ENCODE measurements at places on chromosomes 11 and 22.

GRCh38 chr22:47293368-47294221, 531.1 kb downstream of the TBC1D22A start:
- DNase-seq = no peak

- DNase-seq = no peak
Measured at GRCh38 chr22:26851125-26851524, 193.7 kb downstream of the MIAT start.

GRCh38 chr11:19817870-19818269, 105.2 kb downstream of the NAV2 start:
- DNase-seq = no peak

GRCh38 chr11:1830004-1830321, 4.8 kb upstream of the SYT8 start:
- no peak for DNase-seq

GRCh38 chr11:114472661-114473060, 33.4 kb downstream of the REXO2 start:
- no peak for DNase-seq

DNA sequence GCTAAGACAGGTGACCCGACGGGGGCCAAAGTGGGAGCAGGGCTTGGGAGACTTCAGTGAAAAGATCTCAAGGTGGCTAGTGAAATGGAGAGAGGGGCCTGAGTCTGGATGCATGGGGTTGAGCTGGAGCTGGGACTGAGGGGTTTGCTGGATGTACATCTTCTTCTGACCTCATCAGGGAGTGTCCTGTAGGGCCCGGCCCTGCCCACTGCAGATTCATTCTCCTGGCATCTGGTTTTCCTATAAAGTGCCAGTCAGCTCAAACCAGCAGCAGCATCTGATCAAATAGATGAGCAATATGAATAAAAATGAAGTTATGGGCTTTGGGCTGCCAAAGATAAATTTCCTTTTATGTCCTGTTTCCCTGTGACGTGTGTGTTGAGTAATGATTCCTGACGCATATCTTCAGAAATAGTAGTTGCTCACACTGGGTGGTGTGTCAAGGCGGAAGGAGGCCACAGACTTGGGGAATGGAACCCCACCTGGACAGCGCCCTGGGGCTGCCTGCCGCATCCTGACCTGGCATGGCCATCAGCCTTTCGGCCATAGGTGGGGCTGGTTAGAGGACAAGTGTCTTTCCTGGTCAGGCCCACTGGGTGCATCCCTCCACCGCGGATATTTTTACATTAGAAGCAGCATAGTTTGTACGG, 135.4 kb downstream of the OSBP2 start:
- no peak for DNase-seq

DNA sequence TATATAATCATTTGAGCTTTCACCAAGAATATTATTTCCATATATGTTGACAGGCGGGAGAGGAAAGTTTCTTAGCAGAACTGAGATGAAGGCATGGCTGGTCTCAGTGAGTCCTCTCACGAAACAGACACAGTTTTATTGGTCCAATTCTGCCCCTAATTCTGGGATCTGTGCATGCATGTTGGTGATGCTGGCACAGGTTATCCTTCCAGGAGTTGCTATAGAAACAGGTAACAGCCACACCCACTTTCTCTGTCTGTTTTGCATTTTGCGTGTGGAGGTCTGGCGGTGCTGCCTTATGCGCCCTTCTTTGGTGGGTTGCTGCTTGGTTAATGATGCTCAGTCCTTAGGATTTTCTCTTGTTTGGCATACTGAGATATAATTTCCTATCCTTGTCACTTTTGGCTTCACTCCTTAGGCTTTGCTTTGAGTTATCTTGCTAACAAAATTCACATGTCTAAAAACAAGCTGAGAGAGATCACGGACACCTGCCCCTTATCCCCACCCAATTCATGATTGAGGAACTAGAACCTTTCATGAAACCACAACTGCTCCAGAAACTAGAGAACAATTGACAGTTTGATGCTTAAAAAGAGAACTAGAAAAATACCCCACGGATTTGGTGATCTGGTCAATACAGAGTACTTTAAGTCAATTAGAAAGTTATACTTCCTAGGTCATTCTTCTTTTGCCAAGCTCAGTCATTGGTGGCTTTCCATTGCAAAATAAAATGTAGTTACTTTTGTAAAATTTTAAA, 189.3 kb downstream of the FAT3 start:
- no peak for DNase-seq

- DNase-seq = no peak
Measured at GRCh38 chr11:87187076-87187475, 149.3 kb downstream of the TMEM135 start.

DNA sequence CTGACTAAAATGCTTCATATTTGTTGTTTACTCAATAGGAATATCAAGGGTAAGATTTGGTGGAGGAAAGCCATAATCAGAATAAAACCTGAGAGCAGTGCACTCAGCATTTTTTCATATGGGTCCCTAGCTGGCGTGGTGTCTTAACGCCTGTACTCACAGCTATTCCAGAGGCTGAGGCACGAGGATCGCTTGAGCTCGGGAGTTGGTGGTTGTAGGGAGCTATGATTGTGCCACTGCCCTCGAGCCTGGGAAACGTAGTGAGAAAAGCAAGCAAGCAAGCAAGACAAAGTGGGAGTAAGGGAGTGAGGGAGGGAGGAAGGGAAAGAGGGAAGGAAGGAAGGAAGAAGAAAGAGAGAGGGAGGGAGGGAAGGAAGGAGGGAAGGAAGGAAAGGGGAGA, 242.5 kb downstream of the OR4C45 start:
- DNase-seq = no peak

DNA sequence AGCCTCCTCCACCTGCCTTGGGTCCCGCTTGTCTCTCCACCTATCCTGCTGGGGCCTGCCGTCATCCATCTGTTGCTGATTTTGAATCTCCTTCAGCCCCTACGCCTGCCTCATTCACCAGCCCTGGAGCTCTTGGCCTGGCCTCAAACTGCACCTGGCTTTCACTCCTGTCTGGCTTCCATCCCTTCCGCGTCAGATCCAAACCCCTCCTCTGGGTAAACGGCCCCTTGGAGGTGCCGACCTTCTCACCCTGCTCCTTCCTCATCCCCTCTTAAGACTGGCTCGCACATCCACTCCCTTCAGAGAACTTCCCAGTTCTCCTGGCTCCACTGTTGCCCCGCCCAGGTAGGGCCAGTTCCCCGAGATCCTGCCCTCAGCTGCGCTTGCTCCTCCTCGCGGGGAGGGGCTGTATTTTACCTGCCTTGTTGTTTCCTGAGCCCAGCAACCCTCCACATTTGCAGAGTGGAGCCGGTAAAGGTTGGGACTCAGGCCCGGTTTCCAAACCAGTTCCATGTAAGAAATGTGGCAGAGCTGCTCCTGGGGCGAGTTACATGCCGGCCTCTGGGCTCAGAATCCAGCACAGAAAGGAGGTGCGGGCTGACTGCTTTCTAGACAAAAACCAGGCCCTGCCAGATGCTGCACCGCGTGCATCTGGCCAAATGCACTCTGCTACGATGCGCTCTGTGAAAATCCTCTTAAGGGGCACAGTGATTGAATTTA, 13.9 kb upstream of the SHANK2 start:
- no peak for DNase-seq

DNA sequence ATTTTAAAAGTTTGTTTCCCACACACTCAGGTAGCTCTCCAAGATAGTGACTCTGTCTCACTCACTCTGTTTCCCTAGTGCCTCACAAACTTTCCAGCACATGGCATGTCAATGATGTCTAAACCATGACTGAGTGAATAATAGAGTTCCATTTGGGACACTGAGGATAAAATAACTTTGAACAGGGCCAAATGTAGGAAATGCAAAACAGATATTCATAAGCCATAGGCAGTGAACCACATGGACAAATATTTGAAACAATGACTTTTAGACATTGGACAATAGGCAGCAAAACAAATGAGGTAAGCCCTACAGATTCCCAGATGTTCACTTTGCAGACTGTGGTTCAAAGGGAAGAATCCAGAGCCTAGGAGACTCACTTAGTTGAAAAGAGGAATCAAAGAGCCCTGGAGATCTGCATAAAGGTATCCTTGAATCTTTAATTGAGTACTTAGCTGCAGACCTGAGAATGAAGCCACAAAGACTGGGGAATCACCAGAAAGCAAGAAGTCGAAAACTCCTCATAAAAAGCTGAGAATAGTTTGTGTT, 173.3 kb downstream of the FAM76B start:
- no peak for DNase-seq

- DNase-seq = no peak
Measured at GRCh38 chr11:10727146-10727851, 23.7 kb upstream of the CTR9 start.

- DNase-seq = no peak
Measured at GRCh38 chr11:69924308-69925161, 105.3 kb upstream of the FGF3 start.

- no peak for DNase-seq
Measured at GRCh38 chr11:133918608-133919260, 38.0 kb downstream of the IGSF9B start.

GRCh38 chr11:128116885-128117284, 470.5 kb downstream of the ETS1 start:
- no peak for DNase-seq

DNA sequence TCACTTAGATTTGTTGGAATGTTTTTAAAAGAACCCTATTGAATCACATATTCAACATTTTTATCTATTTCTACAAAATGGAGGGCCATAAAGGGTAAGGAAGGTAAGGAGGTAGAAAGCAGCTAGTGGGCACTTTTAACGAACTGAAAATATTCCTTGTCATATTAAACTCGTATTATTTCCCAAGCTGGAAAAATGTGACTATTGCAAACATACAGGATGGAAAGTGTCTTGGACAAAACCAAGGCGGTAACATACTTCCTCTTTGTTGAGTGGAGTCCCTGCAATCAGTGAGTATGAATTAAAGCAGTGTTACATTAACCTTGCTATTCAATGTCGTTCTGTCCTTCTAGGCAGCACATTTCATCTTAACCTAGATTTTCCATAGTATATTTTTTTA, 165.6 kb downstream of the RCN1 start:
- no peak for DNase-seq

DNA sequence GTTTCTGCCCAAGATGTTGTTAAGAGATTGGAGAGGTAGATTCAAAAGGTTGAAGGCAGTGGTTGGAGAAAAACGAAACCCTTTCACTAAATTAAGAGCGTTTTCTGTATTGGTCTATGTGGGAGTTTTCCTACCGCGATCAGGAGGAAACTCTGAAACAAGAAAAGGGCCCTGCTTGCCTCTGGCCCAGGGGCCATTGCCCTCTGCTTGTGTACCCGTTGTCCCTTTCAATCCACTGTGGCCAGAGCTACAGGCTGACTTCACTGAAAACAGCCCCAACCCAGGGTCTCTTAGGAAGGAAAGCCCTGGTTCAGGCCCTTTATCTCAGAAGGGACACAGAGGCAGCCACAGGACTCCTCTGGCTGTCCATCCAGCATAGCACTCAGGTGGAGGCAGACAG, 99.1 kb downstream of the CSNK2A3 start:
- no peak for DNase-seq

Measured in activated CD4-positive, alpha-beta T cell treated with anti-CD3 and anti-CD28 coated beads for 24 hours (primary cell).